Naive B cell (primary cell): ENCODE measurements at places on chromosomes 13 and 19. TPM values are rescaled to one million over a fixed set of nuclear protein-coding genes. Genes with fewer than 3 reads are reported as not detected.

Gene SDHAF1
- polyA plus RNA-seq, result 30.0 TPM

Gene FUT3
- not detected for polyA plus RNA-seq

Gene PRTN3
- polyA plus RNA-seq, result not detected

Gene EMP3
- polyA plus RNA-seq, result 419 TPM

Gene C2CD4C
- polyA plus RNA-seq, result not detected

Gene APC2
- not detected for polyA plus RNA-seq

Gene MED4
- 78.0 TPM for polyA plus RNA-seq

Gene ZNF324B
- 0.96 TPM for polyA plus RNA-seq

Gene SMIM44
- polyA plus RNA-seq, result not detected

Gene PSG3
- polyA plus RNA-seq, result not detected
